ENCODE measurements at places on chromosomes 12 and 14. TPM values are rescaled to one million over a fixed set of nuclear protein-coding genes. Genes with fewer than 3 reads are reported as not detected.

The TAS2R20 gene
- total RNA-seq: 2.2 TPM

The ABCC9 gene
- total RNA-seq: not detected

The HVCN1 gene
- 3.7 TPM for total RNA-seq

The STYX gene
- 21.0 TPM for total RNA-seq

The GPR135 gene
- total RNA-seq: 3.7 TPM

The PMCH gene
- 1.8 TPM for total RNA-seq

The PRB2 gene
- not detected for total RNA-seq

The FAIM2 gene
- total RNA-seq: 0.12 TPM

Data from endothelial cell of umbilical vein (primary cell).